ENCODE measurements at places on chromosomes 2 and 18.

DNA sequence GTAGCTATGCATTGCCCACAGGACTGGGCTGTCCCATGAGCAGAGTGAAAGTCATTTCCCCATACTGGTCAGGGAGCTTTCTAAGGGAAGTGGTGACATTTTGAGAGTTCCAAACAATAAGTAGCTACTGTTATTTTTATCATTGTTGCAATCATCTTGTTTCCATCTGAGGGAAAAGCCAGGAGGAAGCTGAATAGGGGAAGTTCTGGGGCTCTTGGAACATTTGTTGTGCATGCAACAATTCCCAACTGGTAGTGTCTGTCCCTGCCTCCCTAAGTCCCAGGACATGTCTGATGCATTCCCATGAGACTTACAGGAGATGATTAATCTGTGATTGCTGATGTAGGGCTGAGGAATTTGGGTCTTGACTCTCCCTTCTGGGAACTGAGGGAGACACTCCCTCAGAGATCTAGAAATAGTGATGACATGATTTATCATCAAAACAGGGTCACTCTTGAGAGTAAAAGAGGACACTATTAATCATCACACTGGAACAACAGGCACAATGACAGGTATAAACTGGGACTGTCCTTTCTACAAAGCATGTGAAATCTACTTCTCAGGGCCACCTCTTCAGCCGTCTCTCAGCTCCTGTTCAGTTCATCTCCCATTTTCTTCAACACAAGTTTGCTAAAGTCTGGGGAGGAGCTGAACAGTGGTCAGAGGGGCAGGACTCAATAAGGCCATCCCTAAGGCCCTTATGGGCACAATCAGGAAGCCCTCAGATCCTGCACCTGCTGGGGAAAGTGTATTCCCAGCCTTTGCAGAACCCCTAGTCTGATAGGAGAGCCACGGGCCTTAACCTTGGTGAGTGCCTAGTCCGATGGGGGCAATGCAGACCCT lies 28.0 kb upstream of the MARCO start:
- no peak for DNase-seq

DNA sequence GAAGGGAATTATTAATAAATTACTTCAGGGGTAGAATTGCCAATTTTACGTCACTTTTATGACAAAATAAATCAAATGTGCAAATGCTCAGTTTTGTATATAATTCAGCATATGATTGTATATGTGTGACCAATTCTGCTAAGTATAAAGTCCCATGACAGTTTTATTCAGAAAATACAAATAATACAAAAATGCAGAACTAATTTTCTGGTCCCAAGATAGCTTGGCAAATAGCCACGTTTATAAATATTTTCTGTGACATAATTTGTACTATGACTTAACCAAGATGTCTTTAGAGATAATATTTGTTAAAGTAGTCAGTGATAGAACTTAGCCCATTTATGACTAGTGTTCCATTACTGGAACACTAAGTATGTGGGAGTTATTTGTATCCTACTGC lies 24.2 kb upstream of the CAB39 start:
- DNase-seq: no peak

DNA sequence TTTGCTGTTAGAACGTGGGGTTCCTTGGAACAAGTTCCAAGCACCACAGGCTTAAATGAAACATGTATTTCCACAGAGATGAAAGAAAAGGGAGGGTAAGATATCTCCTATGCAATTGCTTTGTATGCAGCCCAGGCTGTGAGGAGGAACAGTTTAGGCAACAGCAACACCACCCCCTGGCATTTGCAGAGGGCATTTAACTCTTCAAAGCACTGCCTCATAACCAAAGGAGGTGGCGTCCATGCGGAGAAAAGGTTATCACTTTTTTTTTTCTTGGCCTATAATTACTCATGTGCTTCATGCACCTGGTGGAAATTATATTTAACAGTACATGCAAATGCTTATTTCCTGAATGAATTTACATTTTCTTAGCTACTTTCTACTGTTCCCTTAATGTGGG lies 286.0 kb downstream of the LPIN1 start:
- DNase-seq: no peak

- DNase-seq: no peak
Measured at GRCh38 chr18:13672657-13673056, 53.7 kb downstream of the FAM210A start.

DNA sequence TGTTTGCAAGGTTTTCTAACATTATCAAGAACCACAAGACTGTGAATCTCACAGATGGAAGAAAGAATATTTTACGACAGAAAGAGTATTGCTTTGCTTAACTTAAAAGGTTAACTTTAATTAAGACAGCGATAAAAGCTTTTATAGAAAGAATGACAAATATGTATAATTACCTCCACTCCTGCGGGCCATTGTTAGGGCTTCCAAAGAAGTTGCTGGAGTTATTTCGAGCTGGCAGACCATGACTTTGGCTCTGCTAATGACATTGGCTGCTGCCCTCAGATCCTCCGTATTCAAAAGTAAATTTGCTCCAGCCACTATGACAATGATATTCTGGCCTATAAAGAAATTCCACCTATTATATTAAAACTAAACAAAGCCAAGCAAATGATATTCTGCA lies 47.3 kb downstream of the RBKS start:
- no peak for DNase-seq

DNA sequence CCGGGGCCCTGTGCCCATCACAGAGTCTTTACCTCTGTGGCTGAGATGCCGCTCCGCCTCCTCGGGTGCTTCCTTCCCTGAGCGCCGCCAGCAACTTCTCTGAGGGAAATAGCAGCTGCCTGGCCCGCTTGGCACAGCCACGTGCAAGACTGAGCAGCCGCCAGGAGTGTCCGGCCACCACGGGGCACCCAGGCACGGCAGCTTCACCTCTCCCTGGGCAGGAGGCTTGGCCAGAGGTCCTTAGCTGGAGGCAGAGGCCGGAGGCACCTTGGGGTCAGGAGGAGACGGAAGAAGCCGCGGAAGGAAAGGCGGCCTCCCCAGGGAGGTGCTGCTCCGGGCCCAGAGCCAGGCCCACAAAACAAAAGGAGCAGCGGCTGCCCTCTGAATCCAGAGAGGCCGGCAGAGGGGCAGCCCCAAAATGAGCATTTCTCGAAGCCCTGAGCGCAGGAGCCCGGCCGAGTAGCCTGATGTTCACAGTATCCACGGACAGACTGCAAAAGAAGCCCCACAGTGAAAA lies 6.0 kb upstream of the LIMS2 start:
- DNase-seq: no peak

DNA sequence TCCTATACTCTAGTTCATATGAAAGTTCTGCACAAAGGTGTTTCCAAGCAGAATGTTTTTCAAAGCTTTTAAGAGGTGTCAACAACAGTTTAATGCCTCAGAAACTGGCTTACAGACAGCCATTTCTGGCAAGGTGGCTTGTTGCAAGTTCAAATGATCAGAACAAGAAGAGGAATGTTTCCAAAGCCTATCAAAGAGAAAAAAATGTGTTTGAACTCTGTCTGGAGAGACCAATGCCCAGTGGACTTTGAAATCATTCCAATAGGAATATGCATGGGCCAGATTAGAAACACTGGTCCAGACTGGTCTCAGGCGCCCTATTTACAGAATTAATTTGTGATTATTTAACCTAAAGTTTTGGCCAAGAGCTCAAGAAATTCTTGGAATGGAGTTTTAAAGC lies 106.2 kb downstream of the CPS1 start:
- DNase-seq: no peak

All from stimulated activated CD8-positive, alpha-beta memory T cell treated with anti-CD3 and anti-CD28 coated beads, Interleukin-4, amount 100 ng/mL, for 1 hour (primary cell).